ENCODE measurements at places on chromosomes 12 and 14.

GRCh38 chr14:69392481-69392880 lies 5.6 kb downstream of the ERH start:
- no peak for DNase-seq

GRCh38 chr12:89497005-89497404 lies 27.6 kb downstream of the GALNT4 start:
- no peak for DNase-seq

DNA sequence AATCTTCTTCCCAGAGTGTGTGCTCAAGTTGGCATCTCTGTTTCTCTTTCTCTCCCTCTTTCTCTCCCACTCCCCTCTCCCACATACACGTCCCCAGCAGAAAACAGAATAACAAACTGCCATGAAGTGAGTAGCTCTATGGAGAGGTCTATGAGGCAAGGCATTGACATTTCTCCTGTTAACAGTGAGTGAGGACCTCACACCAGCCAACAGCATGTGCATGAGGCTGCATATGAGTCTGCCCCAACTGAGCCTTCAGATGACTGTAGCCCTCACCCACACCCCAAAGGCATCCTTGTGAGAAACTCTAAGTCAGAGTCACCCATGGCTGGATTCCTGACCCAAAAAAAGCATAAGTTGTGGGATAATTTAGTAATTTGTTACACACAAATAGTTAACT lies 50.4 kb downstream of the MAGOHB start:
- no peak for DNase-seq

GRCh38 chr14:32343926-32344430 lies 14.9 kb downstream of the AKAP6 start:
- DNase-seq: no peak

DNA sequence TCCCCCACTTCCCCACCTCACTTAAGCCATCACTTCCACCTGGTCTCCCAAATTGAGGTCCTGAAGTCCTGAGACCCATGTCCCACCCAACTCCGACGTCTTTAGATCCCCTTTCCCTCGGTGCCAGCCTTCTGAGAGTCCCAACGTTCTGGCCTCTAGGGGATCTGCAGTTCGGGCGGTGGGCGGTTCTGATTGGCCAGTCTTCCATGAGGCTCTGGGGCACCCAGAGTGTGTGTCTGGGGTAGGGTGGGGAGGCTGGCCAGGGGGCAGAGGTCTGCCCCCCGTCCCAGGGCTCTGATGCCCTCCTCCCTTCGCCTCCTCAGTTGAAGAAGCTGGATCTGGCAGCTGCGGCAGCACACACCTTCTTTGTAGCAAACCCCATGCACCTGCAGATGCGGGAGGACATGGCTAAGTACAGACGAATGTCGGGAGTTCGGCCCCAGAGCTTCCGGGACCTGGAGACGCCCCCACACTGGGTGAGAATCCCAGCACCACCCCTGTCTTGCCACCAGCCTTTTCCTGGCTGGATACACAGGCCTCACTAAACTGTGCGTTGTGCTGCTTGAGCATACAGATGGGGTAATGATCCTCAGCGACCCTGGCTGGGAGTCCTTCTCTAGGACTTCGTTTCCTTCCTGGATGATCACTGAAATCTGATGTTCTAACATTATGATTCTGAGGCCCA lies 1.5 kb downstream of the P3H3 start:
- no peak for DNase-seq

DNA sequence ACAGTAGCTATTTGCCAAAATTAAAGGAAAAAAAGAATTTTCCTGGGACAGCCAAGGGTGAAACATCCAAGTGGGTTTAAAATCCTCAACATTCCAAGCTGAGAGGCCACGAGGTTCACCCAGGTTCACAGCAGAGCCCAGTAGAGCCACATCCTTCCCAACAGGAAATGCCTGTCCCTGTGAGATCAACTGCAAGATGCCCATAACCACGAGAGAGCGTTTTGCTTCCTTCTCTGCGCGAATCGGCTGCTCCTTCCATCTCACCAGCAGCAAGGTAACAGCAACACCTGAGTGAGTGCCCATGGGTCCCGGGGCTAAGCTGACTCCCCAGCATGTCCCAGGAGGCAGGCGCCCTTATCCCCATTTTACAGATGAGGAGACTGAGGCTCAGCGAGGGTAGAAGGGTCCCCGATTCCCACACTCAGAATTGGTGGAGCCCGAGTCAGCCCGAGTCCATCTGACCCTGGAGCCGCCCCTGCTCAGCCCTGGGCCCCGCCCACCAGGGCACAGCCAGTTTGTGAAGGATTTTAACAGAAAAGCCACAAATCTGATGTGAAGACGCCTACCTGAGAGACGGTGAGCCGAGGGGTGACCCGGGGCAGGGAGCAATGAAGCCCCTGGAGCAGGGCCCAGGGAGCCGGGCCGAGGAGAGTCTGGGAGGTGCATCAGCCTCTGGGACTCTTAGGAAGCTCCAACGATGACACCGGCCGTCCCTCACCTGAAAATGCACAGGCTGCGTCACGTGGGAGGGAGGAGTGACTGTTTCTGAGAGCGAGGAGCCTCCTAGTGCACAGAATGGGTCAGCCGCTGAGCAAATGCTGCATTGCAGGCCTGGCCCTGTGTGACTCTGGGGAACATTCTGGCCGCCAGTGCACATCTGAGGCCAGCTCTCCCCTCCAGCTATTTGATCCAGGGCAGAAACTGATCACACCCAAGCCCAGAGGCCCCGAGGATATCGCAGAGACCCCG lies 236.9 kb upstream of the SFSWAP start:
- DNase-seq: no peak

DNA sequence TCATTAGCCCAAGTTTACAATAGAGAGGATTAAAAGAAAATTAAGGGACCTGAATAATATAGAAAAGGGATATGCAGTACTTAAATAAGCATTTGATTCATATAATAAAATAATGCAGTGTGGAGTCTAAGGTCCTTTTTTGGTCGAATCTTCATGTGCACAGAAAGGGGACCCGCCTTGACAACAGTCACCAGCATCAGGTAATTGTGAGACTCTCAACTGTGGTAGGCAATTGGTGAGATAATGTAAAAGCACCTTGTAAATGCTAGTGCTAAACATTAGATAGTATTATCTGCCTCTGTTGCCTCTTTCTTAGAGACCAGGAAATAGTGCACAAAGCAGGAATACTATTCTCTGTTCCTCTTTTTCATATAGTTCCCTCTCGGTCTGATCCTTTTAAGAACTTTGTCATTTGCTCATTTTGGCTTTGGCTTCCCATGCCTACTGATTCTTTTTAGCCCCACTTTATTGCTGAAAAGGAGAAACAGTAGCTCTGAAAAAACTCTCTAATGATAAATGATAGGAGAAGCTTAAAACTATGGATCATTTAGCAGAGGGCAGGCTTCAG lies 17.5 kb downstream of the CHPT1 start:
- DNase-seq: no peak

- DNase-seq: no peak
Measured at GRCh38 chr14:71365361-71365760, 458.1 kb downstream of the PCNX1 start.

Data from NCI-H446 (cell line).